ENCODE measurements at places on chromosomes 16 and 17. TPM values are rescaled to one million over a fixed set of nuclear protein-coding genes. Genes with fewer than 3 reads are reported as not detected.

CIITA gene
- total RNA-seq, result 5.6 TPM

- no peak overlapping the region for H3K27ac ChIP-seq
- no peaks in the 10 kb centered on the region for H3K36me3 ChIP-seq
- H3K27me3 ChIP-seq, result no peaks in the 10 kb centered on the region
- H3K4me3 ChIP-seq, result no peak overlapping the region
- DNase-seq, result no peak
Measured at GRCh38 chr17:29242790-29243189, 3.9 kb upstream of the CRYBA1 start.

GRCh38 chr17:72119873-72120641 is 763 bp upstream of the SOX9 start:
- peaks cover 20% of the 10 kb centered on the region for H3K27me3 ChIP-seq
- H3K27ac ChIP-seq, result peak overlapping the region; percentile 87
- DNase-seq, result peak; percentile 57
- no peaks in the 10 kb centered on the region for H3K36me3 ChIP-seq
- H3K4me3 ChIP-seq, result peak overlapping the region; percentile 85
- no peaks in the 10 kb centered on the region for H3K4me1 ChIP-seq

ITGAD gene
- not detected for total RNA-seq

SLC52A1 gene
- total RNA-seq, result 0.32 TPM

- H3K36me3 ChIP-seq, result no peaks in the 10 kb centered on the region
- no peak overlapping the region for H3K4me3 ChIP-seq
- H3K4me1 ChIP-seq, result no peaks in the 10 kb centered on the region
Measured at GRCh38 chr16:84678541-84678940, 21.3 kb upstream of the USP10 start.
